ENCODE measurements at places on chromosomes 2 and 18.

GRCh38 chr2:60297296-60298005 is 256.0 kb downstream of the BCL11A start:
- DNase-seq: no peak

GRCh38 chr2:74041182-74041581 is 56.5 kb downstream of the TET3 start:
- no peak for DNase-seq

- DNase-seq: no peak
Measured at GRCh38 chr18:6557057-6557769, 142.5 kb upstream of the L3MBTL4 start.

- DNase-seq: no peak
Measured at GRCh38 chr2:241542278-241542605, 16.3 kb upstream of the BOK start.
